ENCODE measurements at places on chromosomes 4 and X. TPM values are rescaled to one million over a fixed set of nuclear protein-coding genes. Genes with fewer than 3 reads are reported as not detected.

The PNCK gene
- 0.52 TPM for total RNA-seq

The BEND4 gene
- 1.0 TPM for total RNA-seq

The CORIN gene
- total RNA-seq = 0.10 TPM

The TACR3 gene
- total RNA-seq = not detected

The FRAS1 gene
- under 0.01 TPM for total RNA-seq

The GPRASP2 gene
- 1.8 TPM for total RNA-seq

The BCORL1 gene
- total RNA-seq = 2.2 TPM

The FGG gene
- total RNA-seq = not detected

The TSPAN5 gene
- 2.9 TPM for total RNA-seq

The ERVMER34-1 gene
- total RNA-seq = under 0.01 TPM

The CXorf65 gene
- 22.4 TPM for total RNA-seq

The PRDM5 gene
- 0.94 TPM for total RNA-seq

The GALNT7 gene
- total RNA-seq = 11.4 TPM

The SLC25A43 gene
- total RNA-seq = 3.0 TPM

All from mononuclear cell (primary cell).